Stimulated activated CD4-positive, alpha-beta T cell treated with anti-CD3 and anti-CD28 coated beads, Interleukin-15, amount 100 ng/mL, for 24 hours (primary cell): ENCODE measurements at places on chromosomes 12 and 14.

DNA sequence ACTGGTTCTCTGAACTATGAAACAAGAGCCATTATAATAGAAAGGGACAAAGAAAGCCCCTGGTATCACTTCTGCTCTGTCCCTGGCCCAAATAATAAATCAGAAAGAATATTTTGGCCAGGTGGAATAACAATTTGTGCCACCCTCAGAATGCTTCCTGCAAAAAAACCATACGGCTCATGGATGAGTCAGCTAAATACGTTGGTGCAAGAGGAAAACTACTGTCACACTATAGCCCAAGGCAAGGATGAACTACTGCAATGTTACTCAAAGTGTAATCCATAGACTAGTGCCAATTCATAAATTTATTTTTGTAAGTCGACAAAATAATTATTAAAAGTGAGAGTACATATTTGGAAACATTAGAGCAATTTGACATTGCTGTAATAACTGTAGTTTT is 68.2 kb downstream of the ANKS1B start:
- DNase-seq = no peak

- no peak for DNase-seq
Measured at GRCh38 chr12:43094886-43095575, 457.0 kb downstream of the ADAMTS20 start.

GRCh38 chr14:91743305-91743653 is 11.4 kb upstream of the CATSPERB start:
- no peak for DNase-seq

GRCh38 chr12:24977060-24977459 is 28.2 kb upstream of the BCAT1 start:
- no peak for DNase-seq

DNA sequence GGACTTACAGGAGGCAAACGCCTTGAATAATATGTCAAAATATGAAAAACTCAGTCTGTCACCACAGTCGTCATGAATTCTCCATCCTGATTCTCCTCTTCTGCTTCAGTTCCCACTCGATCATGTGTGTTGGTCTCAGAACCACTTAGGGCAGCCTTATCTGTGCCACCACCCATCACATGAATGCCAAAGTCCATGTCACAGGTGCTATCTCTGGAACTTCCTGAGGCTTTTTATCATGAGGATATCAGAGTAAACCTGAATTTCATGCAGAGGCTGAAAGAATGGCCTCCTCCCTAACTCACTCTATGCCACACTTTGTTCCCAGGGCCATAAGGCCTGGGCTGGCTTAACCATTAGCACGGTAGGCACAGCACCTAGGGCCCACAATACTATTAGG is 28.8 kb upstream of the MAP3K9 start:
- DNase-seq = no peak

DNA sequence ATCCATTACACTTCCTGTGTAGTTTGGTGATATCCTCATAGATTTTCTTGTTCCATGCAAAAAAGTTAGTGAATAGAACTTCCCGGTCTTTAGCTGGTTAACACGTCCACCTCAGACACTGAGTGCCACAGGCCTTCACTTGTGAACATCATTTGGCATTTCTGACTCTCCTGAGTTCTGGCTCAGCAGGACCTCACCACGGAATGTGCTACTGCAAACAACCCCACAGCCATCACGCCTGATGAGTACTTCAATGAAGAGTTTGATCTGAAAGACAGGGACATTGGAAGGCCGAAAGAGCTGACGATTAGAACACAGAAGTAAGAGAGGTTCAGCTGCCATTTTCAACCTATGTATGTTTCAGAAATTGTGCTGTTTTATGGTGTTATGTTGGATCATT is 20.0 kb downstream of the C12orf76 start:
- no peak for DNase-seq

GRCh38 chr12:127270193-127270592 is 996.8 kb upstream of the TMEM132C start:
- DNase-seq = no peak

- no peak for DNase-seq
Measured at GRCh38 chr14:90732139-90732538, 84.1 kb downstream of the TTC7B start.

GRCh38 chr12:1395421-1395955 is 198.9 kb downstream of the FBXL14 start:
- DNase-seq = no peak

DNA sequence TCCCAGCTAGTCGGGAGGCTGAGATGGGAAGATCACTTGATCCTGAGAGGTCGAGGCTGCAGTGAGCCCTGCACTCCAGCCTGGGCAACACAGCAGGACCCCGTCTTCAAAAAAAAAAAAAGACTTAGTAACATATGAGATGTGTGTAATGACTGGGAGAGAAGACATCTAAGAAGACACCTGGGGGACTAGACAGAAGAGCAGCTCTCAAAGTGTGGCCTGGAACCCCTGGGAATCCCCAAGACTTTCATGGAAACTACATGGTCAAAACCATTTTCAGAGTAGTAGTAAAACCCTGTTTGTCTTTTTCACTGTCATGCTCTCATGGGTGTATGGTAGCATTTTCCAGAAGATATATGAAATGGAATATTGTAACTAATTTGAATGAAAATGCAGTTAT is 45.3 kb downstream of the R3HDM2 start:
- DNase-seq = no peak

- DNase-seq = no peak
Measured at GRCh38 chr12:6547987-6548386, 7.9 kb downstream of the IFFO1 start.

DNA sequence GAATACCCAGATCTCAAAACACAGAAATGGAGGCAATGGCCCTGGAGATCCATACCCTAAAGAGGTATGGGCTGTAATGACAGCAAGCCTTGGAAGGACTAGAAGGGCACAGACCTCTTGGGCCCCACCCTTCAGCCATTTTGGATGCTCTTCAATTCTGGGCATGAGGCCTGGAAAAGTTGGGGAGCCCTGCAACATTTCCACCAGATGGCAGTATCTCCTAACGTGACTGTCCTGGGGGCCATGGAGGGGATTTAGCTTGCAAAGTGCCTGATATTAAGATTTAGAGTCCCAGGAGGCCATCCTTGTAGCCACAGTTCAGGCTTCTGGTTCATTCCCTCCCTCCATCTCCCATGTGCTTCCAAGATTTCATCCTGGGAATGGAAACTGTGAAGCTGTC is 30.2 kb downstream of the KCNA5 start:
- peak; percentile 7 for DNase-seq

- no peak for DNase-seq
Measured at GRCh38 chr14:75736845-75737485, 75.9 kb downstream of the TTLL5 start.

DNA sequence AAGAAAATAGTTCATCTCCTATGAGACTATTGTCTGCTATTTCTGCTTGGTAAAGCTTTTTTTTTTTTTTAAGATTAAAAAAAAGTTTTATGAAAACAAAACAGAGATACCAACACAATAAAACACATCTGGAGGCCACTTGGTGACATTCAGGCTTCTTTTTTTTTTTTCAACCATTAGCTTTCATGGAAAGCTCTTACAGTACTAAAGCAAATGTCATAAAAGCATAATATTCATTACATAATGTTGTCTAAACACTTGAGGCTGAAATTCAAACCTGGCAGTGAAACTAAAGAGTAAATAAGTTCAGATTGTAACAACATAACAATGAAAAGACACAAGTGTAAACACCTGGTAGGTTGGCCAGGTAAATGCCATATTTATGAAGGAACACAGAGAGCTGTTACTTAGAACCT is 14.7 kb downstream of the PRICKLE1 start:
- no peak for DNase-seq

- no peak for DNase-seq
Measured at GRCh38 chr12:51320311-51320694, 3.7 kb downstream of the BIN2 start.

DNA sequence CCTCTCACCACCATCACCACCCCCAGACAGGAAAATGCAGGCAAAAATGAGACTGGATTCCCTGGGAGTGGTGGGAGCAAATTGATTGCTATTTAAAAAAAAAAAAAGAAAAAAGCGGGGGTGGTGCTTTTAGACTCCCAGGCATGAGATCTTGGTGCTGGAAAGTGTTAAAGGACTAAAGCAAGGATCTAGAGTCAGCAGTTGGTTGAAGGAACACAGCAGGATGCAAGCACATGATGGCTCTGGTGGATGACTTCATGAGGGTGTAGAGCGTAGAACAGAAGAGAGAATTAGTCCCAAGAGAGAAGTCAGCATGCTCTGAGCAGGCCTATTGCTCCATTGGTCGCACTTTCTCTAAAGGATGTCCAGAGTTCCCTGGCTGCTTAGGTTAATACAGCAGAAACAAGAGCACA is 183.8 kb upstream of the HMGA2 start:
- no peak for DNase-seq

GRCh38 chr12:66934302-66935062 is 255.6 kb upstream of the GRIP1 start:
- DNase-seq = no peak

DNA sequence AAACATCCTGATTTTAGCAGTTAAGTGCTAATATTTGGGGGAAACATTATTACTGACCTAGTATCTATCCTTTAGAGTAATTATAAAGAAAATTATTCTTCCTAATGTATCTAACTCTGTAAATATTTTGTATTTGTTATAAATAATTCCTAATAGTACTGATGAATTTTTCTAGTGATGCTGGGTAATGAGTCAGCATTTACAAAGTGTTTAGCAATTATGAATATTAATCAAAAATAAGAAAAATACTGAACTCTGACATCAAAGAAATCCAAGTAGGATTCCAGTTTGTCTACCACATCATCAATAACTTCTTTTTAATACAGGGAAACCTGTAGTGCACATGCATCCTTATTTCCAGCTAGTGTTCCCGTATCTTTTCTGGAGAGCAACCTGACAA is 9.0 kb downstream of the NAP1L1 start:
- no peak for DNase-seq
